ENCODE measurements at places on chromosomes 12 and 14.

GRCh38 chr14:86973177-86973576, 1019.8 kb downstream of the GALC start:
- no peak overlapping the region for H3K27ac ChIP-seq
- H3K27me3 ChIP-seq = no peaks in the 10 kb centered on the region
- H3K4me3 ChIP-seq = no peak overlapping the region
- no peaks in the 10 kb centered on the region for H3K4me1 ChIP-seq
- DNase-seq = no peak

DNA sequence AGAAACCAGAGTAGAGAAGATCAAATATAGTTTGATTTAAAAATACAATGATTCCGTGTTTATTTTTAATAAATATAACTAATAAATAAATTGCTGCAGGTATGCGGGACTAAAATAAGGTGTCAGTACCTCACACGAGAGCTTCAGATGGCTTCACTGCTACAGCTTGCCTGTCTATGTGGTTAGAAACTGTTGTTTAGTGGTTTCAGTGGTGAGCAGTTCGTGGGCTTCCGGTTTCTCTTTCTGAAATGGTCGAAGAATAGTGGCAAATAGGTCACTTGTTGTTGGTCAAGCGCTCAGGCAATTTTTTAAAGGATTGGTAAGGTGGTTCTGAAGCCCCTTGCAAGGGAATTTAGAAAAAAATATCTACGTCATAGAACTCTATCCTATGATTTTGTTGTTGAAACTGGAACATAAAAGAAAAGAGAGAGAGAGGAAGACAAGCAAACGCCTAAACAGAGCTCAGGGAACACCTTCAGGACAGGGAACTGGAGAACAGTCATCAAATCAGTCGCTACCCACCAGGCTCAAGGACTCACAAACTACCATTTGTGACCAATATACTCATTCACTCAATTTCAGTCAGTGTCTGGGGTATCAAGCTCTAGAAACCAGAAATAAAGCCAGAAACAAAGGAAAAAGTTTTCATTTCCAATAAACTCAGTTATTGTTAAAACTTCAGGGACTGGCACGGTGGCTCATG, 31.3 kb downstream of the GABARAPL1 start:
- no peaks in the 10 kb centered on the region for H3K27me3 ChIP-seq
- H3K4me3 ChIP-seq = no peak overlapping the region
- H3K27ac ChIP-seq = no peak overlapping the region
- no peaks in the 10 kb centered on the region for H3K4me1 ChIP-seq

DNA sequence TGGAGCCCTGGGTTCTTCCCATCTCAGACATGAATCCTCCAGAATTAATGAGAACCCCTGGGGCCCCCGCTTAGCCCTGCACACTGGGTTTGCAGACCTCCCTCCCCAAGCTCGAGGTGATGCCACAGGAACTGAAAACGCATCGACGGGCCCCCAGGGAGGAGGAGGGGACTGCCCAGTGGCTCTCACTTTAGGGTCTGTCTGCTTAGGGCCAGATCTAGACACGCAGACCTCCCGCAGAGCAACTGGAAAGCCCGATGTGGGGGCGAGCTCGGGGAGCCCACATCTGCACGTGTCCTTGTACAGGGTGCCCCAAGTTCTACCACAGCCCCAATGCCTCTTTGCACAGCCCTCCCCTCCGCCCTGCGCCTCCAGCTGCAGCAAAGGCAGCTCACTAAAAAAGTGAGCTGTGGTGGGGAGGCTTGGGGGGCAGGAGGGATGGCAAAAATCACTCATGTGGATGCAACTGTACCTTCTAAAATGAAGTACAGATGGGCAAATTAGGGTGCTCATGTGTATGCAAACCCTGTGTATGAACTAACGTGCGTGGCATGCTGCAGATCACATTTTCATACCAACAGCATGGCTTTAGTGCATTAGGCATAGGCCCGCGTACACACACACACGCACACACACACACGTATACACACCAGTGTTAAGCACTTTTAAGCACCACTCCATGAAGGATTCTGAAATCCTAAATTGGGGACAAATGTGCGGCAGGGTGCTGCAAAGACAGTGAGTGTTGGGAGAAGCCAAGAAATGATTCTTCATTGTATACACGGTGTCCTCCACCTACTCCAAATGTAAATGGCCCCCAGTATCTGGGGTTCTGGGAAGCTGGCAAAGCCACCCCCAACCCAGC, 99.9 kb upstream of the MAP1LC3B2 start:
- no peak overlapping the region for H3K4me3 ChIP-seq
- no peak overlapping the region for H3K27ac ChIP-seq
- H3K4me1 ChIP-seq = peaks cover 13% of the 10 kb centered on the region

- H3K27ac ChIP-seq = peak overlapping the region; percentile 99
- no peaks in the 10 kb centered on the region for H3K36me3 ChIP-seq
- H3K4me1 ChIP-seq = peaks cover 5% of the 10 kb centered on the region
- peak overlapping the region; percentile 86 for H3K4me3 ChIP-seq
- H3K27me3 ChIP-seq = no peaks in the 10 kb centered on the region
These were observed 1.6 kb downstream of the LRP1 start for GRCh38 chr12:57129889-57130288.

GRCh38 chr14:68842298-68842697, 49.4 kb upstream of the ZFP36L1 start:
- H3K4me3 ChIP-seq = no peak overlapping the region
- no peaks in the 10 kb centered on the region for H3K27me3 ChIP-seq
- H3K4me1 ChIP-seq = no peaks in the 10 kb centered on the region
- no peak overlapping the region for H3K27ac ChIP-seq
- no peak for DNase-seq

DNA sequence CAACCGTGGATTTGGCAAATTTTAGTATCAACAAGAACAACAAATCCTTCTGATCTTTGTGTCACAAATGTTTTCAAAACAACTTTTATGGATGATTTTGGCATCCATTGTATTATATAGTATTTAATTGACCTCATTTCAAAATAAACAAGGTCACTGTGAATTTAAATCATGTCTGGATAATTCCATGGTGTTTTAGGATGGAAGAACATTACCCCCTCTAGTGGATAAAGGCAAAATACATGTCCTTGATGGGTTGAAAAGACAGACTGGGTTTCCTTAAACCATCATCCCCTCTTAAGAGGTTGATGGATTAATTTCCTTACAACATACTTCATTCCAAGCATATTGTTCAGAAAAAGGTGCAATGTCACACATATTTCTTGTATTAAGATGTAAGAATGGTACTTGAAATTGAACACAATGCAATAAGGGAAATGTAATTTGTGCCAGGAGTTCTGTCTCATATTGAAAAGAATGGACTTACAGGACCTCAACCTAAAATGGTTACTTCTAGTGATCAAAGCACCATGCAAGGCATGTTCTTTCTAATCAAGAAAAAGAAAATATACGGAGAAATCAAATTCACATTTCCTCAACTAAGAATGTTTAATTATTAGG, 352.0 kb downstream of the BCAT1 start:
- H3K4me3 ChIP-seq = no peak overlapping the region
- no peak overlapping the region for H3K27ac ChIP-seq
- H3K27me3 ChIP-seq = no peaks in the 10 kb centered on the region
- no peak for DNase-seq
- H3K4me1 ChIP-seq = no peaks in the 10 kb centered on the region
- H3K36me3 ChIP-seq = no peaks in the 10 kb centered on the region

All from colonic mucosa (tissue), 4 donors.